ENCODE measurements at places on chromosomes 16 and 17.

DNA sequence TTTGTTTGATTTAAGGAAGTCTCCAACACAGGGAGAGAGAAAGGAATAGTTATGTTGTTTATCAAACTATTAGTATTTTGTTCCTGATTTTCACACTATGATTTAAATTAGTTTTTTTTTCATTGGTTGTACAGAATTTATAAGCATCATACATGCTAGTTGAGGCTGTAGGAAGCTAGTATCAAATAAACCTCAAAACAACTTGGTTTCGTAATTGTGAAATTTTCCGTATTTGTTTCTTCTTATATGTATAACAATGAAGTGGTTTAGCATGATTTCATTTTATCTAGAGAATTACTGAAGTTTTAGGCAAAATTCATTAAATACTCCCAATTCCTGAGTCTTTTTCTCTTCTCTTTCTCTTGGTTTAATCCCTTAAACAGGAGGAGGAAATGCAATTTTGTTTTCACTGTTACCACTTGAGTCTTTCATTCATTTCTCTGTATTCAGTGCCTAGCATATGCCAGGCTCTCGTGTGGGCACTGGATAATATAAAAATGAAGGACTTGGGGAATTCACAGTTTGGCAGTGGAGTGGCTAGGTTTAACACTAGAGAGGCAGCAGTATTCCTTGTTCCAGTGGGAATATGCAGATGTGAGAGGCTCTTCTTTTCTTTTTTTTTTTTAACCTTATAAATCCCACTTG is 1.8 kb downstream of the CYLD start:
- DNase-seq: no peak

DNA sequence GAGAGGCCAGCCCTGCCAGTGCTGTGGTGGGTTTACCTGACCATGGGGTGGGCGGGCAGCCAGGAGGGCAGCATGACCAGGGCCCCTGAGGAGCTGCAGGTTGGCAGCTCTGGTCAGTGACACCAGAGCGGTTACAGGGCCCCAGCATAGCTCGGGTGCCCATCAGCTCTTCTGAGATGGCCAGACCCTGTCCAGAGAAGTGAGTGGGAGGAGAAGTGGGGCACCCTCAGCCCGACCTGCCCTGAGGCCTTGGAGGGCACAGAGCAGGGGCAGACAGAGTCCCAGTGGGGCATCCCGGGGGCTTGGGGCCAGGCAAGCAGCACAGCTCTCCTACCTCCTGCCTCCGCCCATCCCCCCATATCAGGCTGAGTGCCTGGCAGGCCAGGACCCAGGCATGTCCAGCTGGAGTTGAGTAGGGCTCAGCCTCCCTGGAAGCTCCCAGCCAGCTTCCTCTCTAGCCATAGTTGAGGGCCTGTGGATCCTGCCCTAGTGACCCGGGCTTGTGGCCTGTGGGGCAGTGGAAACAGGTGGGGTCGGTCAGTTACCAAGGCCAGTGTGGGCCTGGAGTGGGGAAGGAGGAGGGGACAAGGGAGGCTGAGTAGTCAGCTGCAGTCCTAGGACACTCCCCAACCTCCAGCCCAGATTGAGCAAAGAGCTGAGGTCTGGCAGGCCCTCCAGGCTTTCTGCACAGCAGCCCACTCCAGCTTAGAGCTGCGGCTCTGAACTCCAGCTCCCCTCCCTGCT is 83.5 kb downstream of the AMFR start:
- no peak for DNase-seq

- no peak for DNase-seq
Measured at GRCh38 chr16:23950898-23951297, 115.1 kb downstream of the PRKCB start.

DNA sequence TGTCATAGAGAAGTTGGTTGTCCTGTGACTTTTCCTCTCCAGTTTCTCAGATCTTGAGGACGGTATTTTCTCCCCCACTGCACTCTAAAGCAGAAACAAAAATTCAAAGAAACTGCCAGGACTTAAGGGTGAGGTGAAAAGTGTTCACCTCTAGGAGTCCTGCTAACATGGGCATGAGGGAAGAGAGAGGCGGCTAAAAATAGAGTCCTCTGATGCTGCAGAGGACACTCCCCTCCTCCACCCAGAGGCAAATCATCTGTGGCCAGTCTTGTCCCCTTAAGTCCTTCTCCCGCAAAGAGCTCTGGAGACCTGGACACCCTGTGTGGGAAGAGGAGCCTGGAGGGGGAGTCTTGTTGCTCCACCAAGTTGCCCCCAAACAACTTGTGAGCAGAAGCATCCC is 4.7 kb upstream of the DDX19A start:
- no peak for DNase-seq

GRCh38 chr16:31440516-31441184 is 1.9 kb downstream of the ZNF843 start:
- DNase-seq: no peak

- DNase-seq: no peak
Measured at GRCh38 chr16:86252596-86252995, 257.7 kb upstream of the FOXF1 start.

GRCh38 chr16:67999985-68000384 is 701 bp upstream of the DPEP2 start:
- no peak for DNase-seq

DNA sequence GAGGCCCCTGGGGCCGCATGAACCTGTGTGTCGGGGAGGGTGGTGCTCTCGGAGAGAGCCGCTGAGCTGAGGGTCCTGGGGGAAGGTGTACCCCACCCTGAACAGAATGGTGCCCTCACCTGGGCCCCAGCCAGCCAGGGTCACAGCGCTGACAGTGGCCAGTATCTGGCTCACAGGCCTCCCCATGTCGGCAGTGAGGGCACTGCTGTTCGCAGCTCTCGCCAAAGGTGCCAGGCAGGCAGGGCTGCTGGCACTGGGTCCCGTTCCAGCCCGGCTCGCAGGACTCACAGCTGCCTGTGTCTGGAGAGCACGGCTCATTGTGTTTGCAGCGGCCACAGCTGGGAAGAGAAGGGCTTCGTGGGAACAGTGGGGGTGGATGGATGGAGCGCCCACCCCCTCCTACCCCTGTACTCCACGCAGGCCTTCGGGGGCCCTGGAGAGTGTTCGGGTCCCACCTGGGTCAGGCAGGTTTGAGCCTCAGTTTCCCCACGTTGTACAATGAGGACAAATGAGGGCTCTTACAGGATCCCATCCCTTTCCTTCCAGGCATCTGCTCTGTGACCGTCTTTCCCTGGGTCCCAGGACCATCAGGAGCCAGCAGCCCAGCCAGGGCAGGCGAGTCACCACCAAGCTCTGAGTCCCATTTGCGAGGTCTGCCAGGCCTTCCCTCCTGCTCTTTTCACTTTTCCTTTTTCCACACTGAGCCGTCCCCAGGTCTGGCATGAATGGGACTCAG is 5.0 kb downstream of the SCARF1 start:
- no peak for DNase-seq

GRCh38 chr16:56691885-56692284 is 9.6 kb downstream of the MT1X start:
- no peak for DNase-seq

- no peak for DNase-seq
Measured at GRCh38 chr16:68388124-68388523, 60.2 kb downstream of the SMPD3 start.

DNA sequence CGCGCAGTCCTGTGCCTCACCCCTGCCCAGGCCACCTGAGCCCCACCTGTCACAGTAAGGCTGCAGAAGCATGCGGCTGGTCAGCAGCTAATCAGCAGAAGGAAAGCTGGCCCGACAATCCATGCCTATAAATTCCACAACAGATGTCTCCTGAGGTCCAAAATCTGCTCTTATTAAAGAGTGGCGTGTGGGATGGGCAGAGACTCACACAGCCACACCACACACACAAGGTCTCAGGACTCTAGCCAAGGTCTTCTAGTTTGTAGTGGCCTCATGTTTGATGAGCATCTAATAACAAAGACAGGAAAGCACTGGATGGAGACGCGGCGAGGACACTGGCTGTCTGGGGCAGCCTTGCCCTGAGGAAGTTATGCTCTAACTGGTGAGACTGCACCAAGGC is 55.9 kb downstream of the ANKRD11 start:
- DNase-seq: no peak

- DNase-seq: no peak
Measured at GRCh38 chr17:47703671-47704070, 9.7 kb downstream of the TBKBP1 start.

GRCh38 chr17:47813077-47813476 is 8.5 kb downstream of the OSBPL7 start:
- no peak for DNase-seq

- no peak for DNase-seq
Measured at GRCh38 chr16:70159355-70160348, 13.9 kb upstream of the CLEC18C start.

GRCh38 chr17:32100971-32101631 is 41.2 kb upstream of the RHOT1 start:
- no peak for DNase-seq

DNA sequence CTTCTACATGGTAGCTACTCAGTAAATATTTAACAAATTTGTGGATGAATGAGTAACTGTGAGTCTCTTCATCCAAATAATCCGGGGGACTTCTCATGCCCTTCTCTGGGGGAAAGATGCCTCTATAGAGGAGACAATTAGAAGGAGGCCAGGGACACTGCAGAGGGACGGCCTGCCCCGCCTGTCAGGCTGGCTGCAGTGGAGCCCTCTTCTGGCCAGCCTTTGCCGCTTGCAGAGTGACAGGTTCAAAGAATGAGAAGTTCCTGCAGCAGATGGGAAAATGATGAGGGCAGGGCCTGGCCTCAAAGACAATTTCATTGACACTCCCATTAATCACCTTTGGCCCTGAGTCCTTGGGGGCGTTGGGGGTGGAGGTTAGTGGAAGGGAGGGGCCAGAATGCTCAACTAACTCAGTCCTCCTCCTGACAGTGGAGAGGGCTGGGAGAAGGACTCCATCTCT is 339.0 kb downstream of the MAF start:
- DNase-seq: no peak

GRCh38 chr16:84021488-84021887 is 21.1 kb downstream of the SLC38A8 start:
- no peak for DNase-seq

DNA sequence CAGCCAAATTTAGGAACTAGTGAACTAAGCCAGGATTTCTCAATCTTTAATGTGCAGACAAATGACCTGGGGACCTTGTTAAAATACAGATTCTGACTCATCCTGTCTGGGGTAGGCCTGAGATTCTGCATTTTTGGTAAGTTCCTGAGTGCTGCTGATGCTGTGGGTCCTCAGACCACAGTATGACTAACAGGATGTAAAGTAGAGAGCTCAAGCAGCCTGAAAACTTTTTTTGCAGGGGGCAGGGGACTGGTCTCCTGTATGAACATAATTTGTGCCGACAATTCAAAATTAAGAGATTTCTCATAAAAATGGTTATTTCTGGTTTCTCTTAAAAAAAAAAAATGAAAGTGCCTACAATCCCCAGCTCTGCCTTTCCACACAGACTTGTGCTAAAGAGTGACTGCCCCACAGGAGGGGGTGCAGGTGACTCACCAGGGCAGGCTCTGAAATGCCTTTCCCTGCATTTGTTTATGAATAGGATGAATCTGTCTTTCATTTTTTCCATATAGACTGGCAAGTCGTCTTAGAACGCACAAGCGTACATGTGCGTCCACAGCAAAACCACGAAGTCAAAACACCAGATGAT is 271.5 kb downstream of the PHKB start:
- DNase-seq: no peak

DNA sequence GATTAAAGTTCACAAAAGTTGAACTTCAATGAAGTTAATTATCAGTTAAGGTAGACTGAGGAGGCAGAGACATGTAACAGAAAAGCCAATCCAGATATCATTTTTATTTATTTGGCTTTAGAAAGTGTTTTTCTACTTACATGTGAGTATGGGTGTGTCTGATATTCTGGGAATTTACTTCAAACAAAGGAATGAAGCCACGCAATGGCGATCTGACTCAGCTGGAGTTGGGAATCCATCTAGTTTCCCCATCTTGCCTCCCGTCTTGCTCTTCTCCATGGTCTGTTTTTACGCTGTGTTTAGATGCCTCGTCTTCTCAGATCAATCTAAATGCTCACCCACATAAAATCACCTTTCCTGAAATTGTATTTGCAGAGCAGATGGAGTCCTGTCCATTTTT is 1.7 kb upstream of the KCNJ16 start:
- no peak for DNase-seq

DNA sequence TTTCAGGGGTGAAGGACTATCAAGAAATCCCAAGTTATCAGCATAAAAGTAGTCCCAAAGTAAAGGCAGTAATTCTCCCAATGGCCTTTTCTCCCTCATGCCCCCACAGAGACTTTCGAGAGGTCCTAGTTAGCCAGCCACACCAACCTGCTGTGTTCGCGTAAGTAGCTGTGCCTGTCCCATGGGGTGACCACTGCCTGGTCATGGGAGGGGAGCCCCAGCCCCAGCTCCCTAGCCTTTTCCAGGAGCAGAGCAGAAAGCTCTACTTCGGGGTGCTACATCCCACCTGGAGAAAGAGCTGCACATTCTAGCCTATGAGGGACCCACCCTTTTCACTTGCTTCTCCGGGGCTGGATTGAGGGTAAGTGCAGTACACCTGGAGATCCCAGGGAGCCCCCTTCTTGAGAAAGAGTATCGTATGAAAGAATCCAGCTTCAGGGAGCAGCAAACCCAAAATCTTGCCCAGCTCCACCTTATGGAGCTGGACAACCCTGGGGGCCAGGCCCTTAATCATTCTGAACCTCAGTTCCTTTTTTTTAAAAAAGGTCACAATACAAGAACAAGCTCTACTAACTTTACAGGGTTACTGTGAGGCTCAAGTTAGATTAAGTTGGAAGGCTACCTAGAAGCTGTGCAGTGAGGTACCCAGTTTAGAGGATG is 8.6 kb upstream of the SOST start:
- no peak for DNase-seq

GRCh38 chr17:59676716-59677115 is 30.5 kb downstream of the PTRH2 start:
- DNase-seq: no peak

- no peak for DNase-seq
Measured at GRCh38 chr16:69741519-69741918, 13.2 kb downstream of the NOB1 start.

DNA sequence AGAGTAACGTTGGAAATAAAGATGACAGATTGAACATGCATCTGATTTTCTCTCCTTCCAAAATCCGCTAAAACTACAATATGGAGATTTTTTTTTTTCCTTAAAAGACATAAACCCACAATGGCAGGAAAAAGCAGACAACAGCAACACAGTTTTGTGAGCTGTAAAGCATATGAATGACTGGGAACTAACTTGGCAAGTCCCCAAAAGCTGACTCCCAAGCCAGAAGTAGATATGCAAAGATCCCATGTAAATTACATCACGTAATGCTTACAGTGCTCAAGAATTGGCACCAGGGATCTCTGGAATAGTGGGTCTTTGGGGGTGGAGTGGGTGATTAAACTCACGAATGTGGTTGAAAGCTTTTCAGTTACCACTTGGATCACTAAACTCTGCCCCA is 106.6 kb downstream of the ELAC2 start:
- DNase-seq: no peak

GRCh38 chr17:81388091-81388611 is 7.1 kb upstream of the BAHCC1 start:
- DNase-seq: no peak

GRCh38 chr16:76676356-76676755 is 399.2 kb downstream of the CNTNAP4 start:
- no peak for DNase-seq

- no peak for DNase-seq
Measured at GRCh38 chr16:64667334-64667877, 454.5 kb downstream of the CDH11 start.
